Esophagus muscularis mucosa (tissue), 4 donors: ENCODE measurements at places on chromosomes 3 and 15.

DNA sequence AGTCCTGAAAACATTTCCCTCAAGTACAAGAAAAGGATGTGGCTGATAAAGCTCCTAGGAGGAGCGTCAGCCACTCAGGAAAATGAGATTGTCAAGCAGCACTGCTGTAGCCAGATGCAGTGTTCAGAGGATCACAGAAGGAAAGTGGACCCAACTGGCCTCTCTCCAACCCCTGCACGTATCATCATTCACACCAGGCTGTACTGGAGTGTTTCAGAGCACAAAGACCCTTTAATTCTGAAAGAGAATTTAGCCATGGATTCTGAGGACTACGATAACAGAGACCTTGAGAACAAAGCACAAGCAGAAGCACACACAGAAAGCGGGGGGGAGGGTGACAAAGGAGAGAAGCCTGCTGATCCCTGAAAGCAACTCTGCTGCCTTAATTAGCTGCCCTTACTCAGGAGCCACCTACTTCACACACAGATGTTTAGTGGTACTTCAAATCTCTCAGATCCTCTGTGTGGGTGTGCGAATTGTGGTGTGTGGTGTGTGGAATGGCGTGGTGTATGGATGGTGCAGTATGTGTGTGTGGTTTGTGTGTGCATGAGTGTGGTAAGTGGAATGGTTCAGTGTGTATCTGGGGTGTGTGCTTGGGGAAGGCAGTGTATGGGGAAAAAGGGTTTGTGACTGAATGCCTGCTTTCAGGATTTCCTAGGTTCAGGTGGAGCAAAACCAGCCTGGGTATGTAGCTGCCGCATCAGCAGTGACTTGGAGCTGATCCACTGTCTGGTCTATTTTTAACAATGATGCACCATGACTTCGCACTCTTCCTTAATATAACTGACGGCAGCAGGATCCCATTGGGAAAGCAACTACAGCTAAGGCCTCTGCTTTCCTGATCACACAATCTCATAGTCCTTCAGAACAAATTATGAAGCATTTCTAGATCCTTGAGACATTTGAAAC lies 192.5 kb downstream of the RSL24D1 start:
- DNase-seq = no peak

DNA sequence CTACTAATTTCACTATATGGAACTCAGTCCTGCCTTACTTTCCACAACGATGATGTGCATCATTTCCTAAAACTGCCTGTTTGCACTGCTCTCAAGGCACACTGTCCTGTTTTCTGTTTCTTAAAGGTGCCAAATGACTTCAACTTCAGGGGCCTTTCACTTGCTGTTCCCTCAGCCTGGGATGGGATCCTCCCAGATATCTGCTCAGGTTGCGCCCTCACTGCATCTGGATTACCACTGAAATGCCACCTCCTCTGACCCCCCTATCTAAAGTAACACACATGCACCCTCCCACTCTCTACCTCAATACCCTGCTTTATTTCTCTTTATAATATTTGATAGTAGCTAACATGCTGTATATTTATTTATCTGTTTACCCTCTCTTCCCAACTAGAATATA lies 123.8 kb upstream of the CMC1 start:
- DNase-seq = no peak

- DNase-seq = no peak
Measured at GRCh38 chr15:31733424-31733823, 296.9 kb upstream of the CHRNA7 start.

DNA sequence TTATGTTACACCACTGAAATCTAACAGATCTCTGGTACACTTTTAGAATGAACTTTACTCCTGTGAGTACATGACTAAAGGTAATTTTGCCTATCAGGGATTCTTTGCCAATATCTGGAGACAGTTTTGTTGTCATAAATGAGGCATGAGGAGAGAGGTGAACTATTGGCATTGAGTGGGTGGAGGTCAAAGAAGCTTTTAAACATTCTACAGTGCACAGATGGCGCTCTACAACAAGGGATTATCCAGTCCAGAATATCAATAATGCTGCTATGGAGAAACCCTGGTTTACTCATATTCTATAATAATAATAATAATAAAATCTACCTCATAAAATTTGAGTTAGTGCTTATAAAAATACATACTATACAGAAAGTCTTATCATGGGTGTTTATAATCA lies 702.3 kb downstream of the SI start:
- no peak for DNase-seq

- no peak for DNase-seq
Measured at GRCh38 chr15:45126535-45127158, 3.0 kb downstream of the DUOXA1 start.
